ENCODE measurements at places on chromosomes 11 and 22.

DNA sequence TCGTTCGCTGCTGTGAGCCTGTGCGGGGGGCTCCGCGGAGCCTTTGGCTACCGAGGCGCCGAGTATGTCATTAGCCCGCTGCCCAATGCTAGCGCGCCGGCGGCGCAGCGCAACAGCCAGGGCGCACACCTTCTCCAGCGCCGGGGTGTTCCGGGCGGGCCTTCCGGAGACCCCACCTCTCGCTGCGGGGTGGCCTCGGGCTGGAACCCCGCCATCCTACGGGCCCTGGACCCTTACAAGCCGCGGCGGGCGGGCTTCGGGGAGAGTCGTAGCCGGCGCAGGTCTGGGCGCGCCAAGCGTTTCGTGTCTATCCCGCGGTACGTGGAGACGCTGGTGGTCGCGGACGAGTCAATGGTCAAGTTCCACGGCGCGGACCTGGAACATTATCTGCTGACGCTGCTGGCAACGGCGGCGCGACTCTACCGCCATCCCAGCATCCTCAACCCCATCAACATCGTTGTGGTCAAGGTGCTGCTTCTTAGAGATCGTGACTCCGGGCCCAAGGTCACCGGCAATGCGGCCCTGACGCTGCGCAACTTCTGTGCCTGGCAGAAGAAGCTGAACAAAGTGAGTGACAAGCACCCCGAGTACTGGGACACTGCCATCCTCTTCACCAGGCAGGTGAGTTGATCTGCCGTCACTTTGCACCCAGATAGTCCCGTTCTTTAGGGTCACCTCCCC, 1.0 kb downstream of the ADAMTS15 start:
- DNase-seq, result no peak

DNA sequence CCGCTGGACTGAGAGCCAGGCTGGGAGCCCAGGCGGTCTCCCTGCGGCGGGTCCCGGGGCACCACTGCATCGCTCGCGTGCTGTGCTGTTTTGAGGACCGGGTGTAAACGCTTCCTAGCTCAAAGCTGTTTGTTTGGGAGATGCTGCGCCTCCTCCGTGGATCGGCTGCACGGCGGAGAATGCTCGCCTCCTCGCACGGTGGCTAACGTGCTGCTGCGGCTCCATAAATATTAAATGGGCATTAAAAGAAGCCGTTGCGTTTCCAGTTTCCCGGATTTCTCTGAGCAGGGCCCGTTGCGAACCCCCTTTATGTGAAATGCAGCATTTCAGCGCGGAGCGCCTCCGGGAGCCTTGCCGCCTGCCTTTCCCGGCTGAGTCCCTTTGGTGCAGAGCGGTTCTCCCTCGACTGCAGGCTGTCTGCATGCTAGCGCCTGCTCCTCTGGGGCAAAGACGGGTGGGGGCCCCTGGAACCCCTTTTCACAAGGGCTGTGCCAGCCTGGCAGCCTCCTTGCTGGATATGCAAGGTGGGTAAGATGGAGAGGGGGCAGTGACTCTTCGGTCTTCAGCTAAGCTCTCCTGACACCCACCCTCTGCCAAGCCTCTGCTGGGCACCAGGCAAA, 9.3 kb downstream of the MPPED1 start:
- no peak for DNase-seq

- DNase-seq, result no peak
Measured at GRCh38 chr22:40588726-40589125, 47.8 kb downstream of the MRTFA start.

DNA sequence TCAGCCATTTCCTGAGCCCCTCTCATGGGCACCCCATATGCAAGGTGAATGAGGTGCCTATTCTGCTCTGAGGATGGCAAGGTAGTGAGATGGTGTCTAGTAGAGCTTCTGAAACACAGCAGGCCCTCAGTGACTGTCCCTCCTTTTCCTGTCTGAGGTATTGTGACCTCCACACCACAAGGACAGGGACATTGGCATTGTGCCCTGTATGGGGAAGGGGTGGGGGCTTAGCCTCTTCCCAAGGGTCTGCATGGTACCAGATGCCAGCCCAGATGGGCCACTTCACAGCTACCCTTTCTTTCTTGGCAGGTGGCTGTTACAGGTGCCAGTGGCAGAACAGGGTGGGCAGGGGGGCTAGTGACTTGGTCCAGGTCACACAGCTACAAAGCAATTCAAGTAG, 78.8 kb downstream of the CABIN1 start:
- DNase-seq, result no peak

DNA sequence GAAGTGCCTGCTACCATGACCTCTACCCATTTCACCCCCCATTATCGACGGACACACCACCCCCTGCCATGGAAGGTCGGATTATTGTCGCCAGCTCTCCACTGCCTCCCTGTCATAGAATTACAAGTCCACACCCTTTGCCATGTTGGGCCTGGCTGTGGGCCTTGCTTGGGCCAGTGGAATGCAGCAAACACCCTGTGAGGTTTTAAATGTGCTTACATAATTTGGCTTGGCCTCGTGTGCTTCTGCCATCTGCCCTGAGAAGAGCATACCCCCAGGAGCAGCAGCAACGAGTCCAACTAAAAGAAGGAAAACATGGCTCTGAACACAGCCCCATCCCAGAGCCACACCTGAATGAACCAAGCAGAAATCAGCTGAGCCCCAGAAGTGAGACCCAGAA, 94.1 kb upstream of the PRDM11 start:
- peak; percentile 34 for DNase-seq

GRCh38 chr11:93494357-93494756, 48.8 kb downstream of the SMCO4 start:
- DNase-seq, result no peak

- peak; percentile 19 for DNase-seq
Measured at GRCh38 chr11:47216121-47216798, 1.5 kb downstream of the DDB2 start.

- no peak for DNase-seq
Measured at GRCh38 chr11:34509336-34509876, 4.2 kb downstream of the ELF5 start.

DNA sequence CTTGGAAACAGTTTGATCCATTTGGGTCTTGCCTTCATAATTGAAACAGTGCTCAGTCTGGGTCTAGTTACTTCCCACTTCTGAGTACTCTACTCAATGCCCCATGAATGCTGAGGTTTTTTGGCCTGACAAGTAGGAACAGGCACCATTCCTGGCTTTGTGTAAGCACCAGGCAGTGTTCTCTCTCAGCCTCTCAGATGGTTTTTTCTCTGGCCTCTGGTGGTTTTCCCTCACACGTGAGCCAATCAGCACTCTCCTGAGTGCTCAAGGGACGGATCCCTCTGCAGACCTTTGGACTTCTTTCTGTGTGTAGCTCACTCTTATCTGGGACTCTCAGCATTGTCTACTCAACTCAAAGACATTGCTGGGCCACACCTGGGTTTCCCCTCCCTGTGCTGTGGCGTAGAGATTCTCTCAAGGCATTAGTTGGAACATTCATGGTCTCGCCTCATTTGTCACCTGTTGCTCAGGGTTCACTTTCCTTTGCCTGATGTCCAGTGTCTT, 21.3 kb downstream of the SIK2 start:
- DNase-seq, result no peak

GRCh38 chr11:12762278-12762677, 88.1 kb downstream of the TEAD1 start:
- DNase-seq, result no peak

- DNase-seq, result no peak
Measured at GRCh38 chr11:61535998-61536675, 27.6 kb downstream of the LRRC10B start.

DNA sequence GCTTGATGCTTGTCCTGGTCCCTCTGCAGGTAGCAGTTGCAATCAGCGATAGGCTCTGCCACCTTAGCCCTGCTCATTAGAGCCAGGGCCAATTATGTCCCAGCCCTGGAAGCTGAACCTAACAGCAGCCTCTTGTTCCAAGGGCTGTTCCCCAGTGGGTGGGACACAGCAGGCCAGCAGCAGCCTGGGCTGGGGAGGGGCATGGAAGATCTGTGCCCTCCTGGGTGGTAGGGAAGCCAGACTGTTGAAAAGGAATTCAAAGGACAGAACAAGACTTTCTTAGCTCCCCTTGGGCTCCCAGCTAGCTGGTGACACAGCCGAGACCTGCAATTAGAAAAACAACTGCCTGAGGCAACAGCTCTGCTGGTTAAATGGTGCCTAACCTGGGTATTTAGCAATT, 17.4 kb downstream of the DRD2 start:
- peak; percentile 20 for DNase-seq

- no peak for DNase-seq
Measured at GRCh38 chr11:2593393-2593950, 106.3 kb downstream of the KCNQ1OT1 start.

DNA sequence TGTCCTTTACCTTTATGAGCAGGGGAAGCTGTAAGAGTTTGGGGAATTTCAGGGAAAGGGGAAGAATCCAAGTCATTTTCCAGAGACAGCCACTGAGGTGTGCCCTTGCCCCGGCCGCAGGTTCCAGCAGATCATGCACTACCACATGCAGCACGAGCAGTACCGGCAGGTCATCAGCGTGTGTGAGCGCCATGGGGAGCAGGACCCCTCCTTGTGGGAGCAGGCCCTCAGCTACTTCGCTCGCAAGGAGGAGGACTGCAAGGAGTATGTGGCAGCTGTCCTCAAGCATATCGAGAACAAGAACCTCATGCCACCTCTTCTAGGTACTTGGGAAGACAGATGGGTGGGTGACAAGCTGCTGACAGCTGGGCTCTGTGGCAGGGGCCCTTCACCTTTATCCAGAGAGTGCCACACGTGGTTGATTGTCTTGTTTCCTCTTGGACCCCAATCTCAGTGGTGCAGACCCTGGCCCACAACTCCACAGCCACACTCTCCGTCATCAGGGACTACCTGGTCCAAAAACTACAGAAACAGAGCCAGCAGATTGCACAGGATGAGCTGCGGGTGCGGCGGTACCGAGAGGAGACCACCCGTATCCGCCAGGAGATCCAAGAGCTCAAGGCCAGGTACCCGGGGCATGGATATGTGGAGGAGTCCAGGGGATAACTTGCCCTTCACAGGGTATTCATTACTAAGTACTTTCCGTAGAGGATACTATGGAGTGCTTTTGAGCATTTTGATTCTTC, 5.8 kb upstream of the HMBS start:
- no peak for DNase-seq

- DNase-seq, result no peak
Measured at GRCh38 chr11:1193326-1194230, 29.3 kb upstream of the MUC5B start.

DNA sequence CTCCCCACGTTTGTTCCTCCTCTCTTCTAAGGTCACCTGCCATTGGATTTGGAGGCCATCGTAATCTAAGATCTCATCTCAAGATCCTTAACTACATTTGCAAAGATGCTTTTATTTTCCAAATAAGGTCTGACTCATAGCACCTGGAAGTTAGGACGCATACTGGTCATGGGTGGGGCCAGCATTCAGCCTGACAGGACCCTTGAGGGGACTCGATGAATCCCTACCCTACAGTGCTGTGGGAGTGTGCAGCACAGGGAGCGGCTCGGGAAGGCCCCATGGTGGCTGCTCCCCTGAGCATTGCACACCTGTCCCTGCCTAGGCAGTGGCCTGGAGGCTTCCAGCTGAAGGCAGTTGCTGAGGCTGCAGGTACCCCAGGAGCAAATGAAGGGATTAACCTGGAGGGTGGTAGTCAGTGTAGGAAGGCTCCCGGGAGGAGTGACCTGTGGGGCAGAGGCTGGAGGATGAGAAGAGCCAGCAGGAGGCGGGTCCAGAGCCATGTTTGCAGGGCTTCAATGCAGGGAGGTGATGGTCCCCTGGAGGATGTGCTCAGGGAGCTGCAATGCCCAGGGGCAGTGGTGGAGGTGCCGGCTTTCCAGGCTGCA, 362.2 kb downstream of the CTTN start:
- no peak for DNase-seq

- no peak for DNase-seq
Measured at GRCh38 chr22:32005453-32005852, 37.6 kb upstream of the SLC5A1 start.

DNA sequence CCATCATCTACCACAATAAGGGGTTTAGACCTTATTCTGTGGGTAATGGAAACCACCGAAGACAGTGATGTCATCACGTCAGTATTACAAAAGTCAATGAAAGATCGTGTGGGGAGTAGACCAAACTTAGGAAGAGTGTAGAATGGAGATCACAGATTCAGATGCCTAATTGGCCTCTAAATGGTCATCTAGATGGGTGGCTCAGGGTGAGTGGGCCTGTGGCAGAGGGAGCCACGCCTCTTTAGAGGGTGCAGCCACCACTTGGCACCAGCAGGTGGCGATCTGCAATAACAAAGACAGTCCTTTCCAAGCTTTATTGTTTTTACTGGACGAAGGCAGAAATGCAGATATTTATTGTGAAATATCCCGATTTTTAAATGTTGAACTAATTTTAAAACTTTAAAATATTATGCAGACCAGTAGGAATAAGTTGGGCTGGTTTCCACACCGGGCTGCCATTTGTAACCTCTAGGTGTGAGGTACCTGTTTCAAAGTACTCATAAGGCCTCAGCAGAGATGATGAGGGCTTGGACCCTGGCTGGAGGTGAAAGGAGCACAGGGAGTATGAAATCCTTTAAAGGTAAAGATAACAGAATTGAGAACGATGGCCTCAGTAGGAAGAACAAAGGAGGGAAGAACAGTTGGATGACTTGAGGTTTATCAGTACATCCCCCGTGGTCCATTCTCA, 222.0 kb downstream of the DBX1 start:
- peak; percentile 14 for DNase-seq

- peak; percentile 32 for DNase-seq
Measured at GRCh38 chr11:73565804-73566203, 32.1 kb downstream of the FAM168A start.

GRCh38 chr22:44975427-44976262, 34.2 kb downstream of the PHF21B start:
- peak; percentile 17 for DNase-seq

GRCh38 chr11:46845440-46845739, 690 bp downstream of the CKAP5 start:
- no peak for DNase-seq

DNA sequence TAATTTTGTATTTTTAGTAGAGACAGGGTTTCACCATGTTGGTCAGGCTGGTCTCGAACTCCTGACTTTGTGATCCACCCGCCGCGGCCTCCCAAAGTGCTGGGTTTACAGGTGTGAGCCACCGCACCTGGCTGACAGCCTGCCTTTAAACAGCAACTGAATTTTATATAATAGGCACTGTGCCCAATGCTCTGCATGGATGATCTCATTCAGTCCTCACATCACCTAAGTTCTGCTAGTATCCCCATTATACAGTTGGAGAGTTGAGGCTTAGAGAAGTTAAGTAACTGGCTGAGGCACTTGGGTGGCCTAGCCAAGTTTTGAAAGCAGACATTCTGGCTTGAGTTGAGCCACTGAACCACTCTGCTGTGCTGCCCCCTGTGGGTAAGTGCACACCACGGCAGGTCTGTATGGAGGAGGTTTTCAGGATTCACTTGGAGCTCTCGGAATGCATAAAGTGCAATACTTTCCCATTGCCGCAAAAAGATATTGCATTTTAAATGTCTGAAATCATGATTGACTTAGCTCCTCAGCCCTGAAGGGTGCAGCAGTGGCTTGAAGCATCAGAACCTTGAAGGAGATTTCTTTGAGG, 112.4 kb downstream of the LDLRAD3 start:
- peak; percentile 24 for DNase-seq
